Urinary bladder (tissue), 4 donors: ENCODE measurements at places on chromosomes 2 and 18. TPM values are rescaled to one million over a fixed set of nuclear protein-coding genes. Genes with fewer than 3 reads are reported as not detected.

DNA sequence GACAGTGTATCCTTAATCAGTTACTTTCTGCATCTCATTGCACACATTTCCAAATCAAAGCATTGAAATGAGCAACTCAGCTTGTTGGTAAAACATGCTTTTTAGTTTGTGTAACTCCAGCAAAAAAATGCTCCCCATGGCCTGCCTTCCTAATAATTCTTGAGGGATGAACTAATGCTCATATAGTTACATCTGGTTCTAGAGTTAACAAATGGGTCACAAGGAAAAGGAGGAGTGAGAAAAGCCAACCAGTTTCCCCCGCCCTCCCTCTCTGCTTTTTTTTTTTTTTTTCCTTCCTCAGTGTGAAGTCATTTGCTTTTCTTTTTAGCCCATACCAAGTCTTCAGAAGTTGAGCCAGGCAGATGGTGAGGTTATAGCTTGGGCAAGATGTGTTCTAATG, 231.7 kb downstream of the MTX2 start:
- no peak for DNase-seq

The DOK6 gene
- total RNA-seq: 22.6 TPM

GRCh38 chr2:215826376-215826775, 187.0 kb downstream of the MREG start:
- no peak for DNase-seq

- no peak for DNase-seq
These were observed 112.8 kb upstream of the SCN1A start for GRCh38 chr2:166240387-166241313.

DNA sequence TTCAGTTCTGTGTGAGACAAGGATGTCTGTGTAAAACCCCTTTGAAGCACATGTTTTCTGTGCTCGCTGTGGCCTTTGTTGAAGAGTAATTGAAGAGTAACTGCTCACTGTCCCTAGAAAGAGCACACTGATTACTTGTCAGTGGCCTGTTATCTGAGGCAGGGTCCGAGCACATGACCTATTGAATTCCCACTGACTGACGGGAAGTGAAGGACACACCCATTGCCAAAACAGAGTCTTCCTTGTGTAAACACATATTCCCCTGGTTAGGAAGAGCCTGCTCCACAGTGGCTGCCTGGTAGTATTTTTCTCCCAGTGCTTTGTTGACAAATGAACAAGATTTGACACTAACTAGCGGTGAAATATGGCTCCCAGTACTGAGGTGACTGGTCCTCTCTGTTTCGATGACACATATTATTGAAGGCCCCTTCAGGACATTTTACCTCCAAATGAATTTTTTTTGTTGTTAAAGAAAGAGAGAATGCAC, 148.5 kb upstream of the GYPC start:
- no peak for DNase-seq

GRCh38 chr2:73069041-73069854, 2.3 kb downstream of the SFXN5 start:
- no peak for DNase-seq

- DNase-seq: no peak
These were observed 1574.2 kb upstream of the PIK3C3 start for GRCh38 chr18:40380686-40381439.

GRCh38 chr18:63511285-63511684, 30.9 kb upstream of the SERPINB12 start:
- no peak for DNase-seq

DNA sequence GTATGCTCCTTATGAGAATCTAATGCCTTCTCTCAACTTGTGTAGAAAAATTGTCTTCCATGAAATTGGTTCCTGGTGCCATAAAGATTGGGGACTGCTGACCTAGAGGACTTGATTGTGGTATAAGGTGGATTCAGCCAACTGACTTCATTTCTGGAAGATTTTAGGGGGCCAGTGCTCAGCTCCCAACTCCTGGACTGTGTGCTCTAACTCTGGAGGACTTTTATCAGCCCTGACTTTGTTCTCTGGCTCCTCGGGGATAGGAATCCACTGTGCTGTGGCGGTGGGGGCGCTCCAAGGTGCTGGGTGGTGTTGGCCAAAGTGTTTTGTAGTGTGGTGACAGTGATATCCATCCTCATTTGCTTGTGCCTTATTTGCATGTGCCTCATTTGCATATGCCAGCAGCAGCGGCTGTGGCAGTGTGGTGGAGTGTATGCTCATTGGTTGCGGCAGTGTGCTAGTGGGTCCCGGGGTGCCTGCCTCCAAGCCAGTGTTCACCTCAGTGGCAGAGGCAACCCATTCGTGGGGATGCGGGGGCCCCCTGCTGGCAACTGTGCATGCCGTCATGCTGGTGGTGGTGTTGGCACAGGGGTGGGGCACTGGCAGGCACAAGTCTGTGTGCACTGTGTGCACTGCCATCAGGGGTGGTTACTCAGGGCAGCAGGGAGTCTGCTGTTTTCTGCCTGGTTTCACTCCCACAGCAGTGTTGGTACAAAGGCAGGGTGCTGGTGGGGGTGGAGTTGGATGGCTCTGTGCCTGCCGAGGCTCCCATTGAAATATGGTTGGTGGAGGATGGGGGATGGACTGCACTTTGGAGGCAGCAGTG, 19.6 kb downstream of the EHBP1 start:
- DNase-seq: no peak

The COL5A2 gene
- 964 TPM for total RNA-seq

The EVA1A gene
- total RNA-seq: 7.1 TPM

GRCh38 chr2:225100856-225101294, 58.6 kb upstream of the DOCK10 start:
- DNase-seq: no peak

The IL37 gene
- not detected for total RNA-seq

The BBS5 gene
- 13.8 TPM for total RNA-seq

- DNase-seq: no peak
These were observed 138.6 kb downstream of the NFATC1 start for GRCh38 chr18:79534356-79534755.

GRCh38 chr2:60516383-60516811, 37.1 kb downstream of the BCL11A start:
- no peak for DNase-seq

GRCh38 chr2:230762317-230762896, 49.8 kb downstream of the CAB39 start:
- no peak for DNase-seq

GRCh38 chr2:200159357-200159707, 147.2 kb upstream of the SPATS2L start:
- DNase-seq: no peak

DNA sequence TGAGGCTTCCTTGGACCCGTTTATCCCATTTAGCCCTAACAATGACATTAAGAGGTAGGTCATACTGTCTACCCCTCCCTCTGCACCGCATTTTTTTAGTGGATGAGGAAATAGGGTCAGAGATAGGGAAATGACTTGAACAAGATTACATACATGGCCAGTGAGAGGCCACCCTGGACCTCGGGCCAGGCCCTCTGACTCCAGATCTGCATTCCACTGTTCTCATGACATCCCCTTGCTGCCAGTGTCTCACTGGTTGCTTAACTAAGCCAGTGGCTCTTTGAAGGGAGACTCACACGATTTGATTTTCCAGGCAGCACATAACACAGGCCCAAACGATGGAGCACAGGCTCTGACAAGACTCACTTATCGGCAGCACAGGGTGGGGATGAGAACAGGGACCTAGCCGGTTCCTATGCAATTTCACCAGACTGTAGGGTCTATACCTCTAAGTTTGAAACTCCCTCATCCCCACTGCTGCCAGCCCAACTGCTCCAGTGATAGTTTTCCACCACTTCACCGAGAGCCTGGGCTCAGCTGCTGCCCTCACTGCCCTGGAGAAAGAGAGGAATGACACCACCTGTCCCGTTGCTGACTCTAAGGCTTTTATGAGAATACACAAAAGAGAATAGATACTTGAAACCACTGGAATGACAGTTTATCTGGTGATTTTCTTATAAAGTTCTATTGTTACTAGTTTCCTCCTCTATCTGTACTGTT, 82.5 kb downstream of the TMEM247 start:
- DNase-seq: no peak

DNA sequence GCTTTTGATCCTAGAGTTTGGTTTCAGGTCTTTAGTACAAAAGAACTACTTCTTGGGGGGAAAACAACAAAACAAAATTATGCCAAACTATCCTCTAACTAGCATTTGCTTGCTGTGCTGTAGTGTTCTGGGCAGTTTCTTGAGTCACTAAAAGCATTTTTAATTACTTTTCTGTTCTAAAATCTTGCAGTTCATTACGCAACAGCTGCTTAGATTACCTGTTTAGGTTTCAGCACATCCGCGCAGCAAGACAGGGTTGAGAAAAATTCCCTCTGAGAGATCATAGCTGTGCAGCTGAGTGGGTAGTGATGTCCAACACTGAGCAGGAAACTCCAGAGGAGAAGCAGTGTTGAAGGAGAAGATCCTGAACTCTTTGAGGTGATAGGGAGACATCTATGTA, 9.0 kb downstream of the DAW1 start:
- DNase-seq: no peak
